ENCODE measurements at places on chromosomes 2 and 18.

- DNase-seq, result no peak
Measured at GRCh38 chr2:43513796-43514195, 82.0 kb downstream of the THADA start.

GRCh38 chr2:74957886-74958273 lies 563 bp upstream of the POLE4 start:
- DNase-seq, result no peak

DNA sequence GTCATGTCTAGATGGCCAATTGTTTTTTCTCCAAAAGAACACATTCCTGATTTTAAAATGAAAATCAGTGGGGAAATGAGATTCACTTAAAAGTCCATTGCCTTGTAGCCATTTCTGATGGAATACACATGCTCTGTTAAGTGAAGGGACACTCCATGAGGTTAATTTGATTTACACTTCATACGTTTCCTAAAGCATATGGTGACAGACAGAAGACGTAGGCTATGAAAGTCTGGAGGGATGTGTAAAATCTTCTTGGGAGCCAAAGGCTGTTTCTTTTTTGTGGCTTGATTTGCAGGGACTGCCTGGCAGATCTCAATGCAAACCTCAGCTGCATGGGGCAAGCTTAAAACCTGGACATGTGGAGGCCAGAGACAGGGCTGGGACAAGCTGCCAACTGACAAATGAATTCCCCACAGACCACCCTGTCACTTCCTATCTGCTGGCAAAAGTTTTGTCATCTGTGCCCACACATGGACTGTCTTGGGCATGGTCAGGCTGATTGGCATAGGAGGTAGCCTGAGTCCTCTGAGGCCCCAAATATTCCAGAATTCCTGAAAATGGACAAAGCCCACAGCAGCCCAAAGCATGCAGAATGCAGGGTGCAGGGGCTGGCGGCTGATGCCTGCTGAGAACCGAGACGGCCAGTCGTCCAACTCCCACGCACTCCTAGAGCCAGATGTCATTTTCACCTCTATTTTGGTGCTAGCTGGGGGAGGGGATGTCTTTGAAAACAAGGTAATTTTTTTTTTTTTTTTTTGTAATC lies 73.9 kb downstream of the SDC1 start:
- DNase-seq, result no peak

DNA sequence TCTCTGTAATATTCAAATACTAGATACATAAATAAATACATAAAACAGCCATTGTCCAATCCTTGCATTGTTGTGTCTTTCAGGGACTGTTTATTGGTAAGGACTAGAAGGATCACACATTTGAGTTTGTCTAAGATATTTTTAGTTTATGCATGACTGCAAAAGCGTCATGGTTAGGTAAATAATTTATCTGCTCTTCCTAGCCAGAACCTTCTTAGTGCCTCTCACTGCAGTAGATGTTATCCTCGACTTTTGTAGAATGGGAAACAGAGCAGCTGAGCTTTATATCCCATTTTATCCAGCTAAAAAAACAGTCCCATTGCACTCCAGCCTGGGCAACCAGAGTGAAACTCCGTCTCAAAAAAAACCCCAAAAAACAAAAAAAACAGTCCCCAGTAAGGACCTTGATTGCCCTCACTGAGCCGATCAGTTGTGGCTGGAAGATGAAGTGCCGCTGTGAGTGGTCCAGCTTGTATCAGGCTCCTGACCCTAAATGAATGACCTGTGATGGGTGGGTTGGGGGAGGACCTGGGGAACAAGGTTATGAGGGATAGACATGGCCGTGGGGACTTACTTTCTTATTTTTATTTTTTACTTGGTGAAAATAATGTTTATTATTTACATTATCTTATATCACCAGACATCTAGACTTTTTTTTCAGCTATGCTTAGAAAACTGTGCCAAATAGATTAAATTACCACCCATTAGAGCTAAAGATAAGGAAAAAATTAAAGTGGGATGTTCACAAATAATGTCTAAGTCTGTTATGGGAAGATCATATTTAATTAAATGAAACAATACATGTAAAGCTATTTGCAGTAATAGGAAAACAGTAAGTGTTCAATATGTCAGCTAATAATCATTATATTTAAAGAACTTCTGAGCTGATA lies 10.9 kb upstream of the ADAM23 start:
- DNase-seq, result no peak

DNA sequence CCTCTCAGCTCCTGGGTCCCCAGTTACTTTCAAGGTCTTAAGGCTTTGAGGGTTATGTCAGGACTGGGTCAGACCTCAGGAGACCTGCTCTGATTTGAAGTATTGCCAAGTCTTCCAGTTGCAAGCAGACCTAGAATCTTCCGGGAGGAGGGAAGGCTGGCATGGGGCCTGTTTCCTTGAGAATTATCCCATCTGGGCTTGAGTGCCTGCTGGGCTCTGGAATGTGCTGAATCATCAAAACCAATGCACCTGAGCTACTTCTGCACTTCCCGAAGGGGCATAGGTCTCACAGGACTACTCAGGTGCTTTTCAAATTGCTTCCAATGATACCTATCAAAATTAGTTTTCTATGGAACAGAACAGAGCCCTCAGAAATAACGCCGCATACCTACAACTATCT lies 327.3 kb downstream of the XIRP2 start:
- no peak for DNase-seq

GRCh38 chr18:10405014-10405493 lies 49.4 kb upstream of the APCDD1 start:
- DNase-seq, result no peak

DNA sequence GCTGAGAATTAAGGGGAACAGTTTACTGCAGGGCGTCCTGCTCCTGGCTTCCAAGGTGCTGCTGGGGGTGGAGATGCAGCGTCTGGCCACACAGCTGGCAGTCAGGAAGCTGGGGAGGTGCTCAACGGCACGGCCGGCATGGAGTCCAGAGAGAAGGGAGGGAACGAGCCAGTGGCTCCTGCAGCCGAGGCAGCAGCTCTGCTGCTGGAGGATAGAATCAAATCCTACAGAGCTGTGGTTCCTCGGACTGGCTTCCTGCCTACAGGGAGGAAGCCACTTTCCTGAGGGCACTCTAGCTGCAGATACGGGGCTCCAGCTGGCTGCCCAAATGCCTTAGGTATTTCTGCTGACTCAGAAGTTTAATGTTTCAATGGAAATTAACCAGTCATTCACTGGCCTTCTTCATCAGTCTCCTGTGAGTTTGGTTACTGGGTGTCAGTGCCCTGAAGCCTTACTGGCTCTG lies 266.3 kb downstream of the TWIST2 start:
- DNase-seq, result no peak

All from CD4-positive, alpha-beta T cell treated with Interleukin-15 for 4 hours (primary cell).